SHP77 (cell line): ENCODE measurements at places on chromosomes 11 and 22.

DNA sequence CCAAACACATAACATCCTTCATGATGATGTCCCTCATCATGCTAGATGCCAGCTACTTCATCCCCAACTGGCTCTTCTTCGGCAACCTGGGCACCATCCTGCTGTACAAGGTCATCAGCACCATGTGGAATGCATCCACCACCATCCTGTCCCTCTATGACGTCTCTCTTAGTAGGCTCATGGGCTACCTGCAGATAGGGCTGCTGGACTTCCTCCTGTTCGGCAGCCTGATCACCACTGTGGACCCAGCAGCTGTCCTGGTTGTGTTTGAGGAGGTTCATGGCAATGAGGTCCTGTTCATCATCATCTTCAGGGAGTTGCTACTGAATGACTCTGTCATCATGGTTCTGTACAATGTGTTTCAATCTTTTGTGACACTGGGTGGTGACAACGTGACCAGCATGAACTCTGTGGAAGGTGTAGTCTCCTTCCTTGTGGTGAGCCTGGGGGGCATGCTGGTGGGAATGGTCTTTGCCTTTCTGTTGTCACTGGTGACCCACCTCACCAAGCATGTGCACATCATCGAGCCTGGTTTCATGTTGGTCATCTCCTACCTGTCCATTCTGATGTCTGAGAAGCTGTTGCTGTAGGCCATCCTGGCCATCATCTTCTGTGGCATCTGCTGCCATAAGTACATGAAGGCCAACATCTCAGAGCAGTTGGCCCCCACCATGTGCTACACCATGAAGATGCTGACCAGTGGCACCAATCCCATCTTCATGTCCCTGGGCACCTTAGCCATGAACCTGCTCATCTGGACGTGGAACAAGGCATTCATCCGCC lies 120.7 kb upstream of the SERPIND1 start:
- no peak for DNase-seq

- DNase-seq = no peak
Observed at GRCh38 chr22:23698673-23699235, 7.9 kb downstream of the RGL4 start.

DNA sequence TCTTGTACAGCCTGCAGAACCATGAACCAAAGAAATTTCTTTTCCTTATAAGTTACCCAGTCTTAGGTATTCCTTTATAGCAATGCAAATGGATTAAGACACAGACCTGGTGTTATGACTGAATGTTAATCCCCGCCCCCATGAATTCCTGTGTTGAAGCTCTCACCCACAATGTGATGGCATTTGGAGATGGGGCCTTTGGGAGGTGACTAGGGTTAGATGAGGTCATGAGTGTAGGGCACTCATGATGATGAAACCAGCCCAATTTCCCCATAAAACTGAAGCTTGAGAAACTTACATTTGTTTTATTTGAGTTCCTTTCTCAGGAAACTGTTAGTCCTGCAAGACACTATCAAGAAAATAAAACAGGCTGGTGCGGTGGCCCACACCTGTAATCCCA lies 115.8 kb upstream of the THY1 start:
- DNase-seq = no peak

DNA sequence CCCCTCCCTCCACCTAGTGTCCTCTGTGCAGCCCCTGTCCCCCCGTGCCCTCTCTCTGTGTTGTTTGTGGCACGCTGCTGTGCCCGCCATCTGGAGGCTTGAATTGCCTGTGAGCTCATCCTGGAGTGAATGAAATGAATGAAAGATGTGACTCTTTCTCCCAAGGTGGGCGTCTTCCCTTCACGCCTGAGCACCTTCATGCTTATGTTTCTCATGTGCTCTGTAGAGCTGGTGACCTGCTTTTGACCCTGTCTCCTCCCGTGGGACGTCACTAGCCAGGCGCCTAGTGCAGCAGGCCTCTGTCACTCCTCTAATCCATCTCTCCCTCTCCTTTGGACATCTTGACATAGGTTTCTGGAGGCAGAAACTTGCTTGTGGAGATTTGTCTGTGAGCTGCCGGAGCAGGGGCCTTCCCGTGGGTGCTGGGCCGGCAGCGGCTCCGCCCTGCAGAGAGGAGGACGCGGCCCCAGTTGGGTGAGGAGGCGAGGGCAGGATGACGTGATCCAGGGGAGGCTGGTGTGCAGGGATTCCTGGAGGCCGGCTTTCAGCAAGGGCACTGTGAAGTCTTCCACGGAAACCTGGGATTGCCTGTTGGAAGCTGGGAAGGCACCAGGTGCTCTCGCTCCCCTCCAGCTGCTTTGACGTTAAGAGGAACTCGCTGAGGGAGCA lies 40.6 kb downstream of the MUC6 start:
- no peak for DNase-seq

DNA sequence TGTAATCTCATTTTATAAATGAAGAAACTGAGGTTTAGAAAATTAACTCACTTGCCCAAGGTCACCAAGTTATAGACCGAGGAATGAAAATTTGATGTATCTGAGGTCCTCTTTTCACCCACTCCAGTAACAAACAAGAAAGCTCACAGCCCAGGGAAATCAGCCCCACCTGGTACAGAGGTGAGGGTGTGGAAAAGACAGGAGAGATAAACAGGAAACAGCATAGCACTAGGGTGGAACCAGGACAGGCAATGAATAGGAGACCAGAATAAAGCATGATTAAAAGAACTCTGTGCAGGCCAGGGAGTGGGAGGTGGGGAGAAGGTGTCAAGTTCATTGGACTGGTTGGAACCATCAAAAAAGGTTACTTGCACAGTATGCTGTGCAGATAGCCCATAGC lies 46.2 kb upstream of the SMCO4 start:
- DNase-seq = no peak

GRCh38 chr11:41999066-41999465 lies 539.6 kb upstream of the LRRC4C start:
- DNase-seq = no peak

DNA sequence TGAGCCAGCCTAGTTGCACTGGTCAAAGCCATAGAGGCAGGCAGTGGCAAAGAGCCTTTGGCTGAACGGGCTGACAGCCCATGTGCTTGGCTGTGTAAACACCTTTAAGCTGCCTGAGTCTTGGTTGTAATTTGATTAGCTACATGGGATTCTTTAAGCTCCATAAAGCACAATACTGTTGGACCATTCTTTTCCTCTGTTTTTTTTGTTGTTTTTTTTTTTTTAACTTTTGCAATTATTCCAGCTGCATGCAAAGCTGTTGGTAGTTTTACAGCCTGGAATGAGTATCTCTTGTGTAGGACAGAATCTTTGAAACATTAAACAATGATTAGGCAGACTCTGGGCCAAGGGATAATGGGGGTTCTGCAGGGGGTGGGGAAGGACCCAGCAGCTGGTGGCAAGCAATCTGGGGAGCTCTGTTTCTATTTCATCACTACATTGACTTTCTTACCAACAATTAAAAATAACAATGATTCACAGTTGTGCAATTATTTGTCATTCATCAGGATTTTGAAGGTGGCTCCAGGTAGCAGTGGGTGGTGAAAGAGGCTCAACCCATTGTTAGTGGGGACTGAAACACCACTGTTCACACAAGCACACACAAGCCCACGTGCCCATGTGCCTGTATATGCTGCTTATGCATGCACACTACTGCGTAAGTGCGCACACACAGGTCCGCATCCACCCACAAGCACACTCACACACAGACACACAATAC lies 69.5 kb upstream of the CSNK2A3 start:
- no peak for DNase-seq

DNA sequence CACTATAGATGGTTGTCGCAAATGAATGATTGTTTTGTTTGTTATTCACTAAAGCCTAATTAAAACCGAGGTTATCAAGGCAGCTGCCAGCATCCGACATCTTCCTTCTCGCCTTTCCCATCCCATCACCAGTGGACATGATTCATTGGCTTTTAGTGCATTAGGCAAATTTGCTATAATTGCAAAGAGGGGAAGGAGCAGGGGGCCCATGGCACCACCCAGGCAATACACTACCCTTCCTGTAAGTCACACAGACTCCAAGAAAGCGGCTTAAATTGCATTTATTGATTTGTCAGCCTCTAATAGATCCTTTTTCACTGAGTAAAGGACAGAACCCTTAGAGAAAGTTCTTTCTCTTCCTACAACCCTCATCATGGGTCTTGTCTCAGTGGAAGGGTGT lies 169.2 kb upstream of the NCAM1 start:
- no peak for DNase-seq

- no peak for DNase-seq
Observed at GRCh38 chr11:61912530-61912898, 4.9 kb downstream of the RAB3IL1 start.

DNA sequence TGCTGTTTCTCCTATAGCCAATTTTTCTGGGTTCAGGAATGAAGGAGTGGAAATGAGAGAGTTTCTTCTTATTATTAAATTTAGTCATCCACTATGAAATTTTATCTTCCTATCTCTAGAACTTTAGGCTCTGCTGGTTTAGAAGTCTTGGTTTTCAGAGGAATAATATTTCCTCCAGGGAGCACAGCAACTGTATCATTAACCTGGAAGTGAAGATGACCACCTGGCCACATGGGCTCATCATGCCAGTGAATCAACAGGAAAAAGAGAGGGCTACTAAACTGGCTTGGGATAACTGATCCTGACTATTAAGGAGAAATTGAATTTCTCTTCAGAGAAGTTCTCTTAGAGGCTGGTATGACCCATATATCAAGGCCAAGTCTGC lies 44.4 kb downstream of the ADM start:
- no peak for DNase-seq

GRCh38 chr11:117839380-117839881 lies 14.9 kb upstream of the FXYD2 start:
- DNase-seq = no peak

DNA sequence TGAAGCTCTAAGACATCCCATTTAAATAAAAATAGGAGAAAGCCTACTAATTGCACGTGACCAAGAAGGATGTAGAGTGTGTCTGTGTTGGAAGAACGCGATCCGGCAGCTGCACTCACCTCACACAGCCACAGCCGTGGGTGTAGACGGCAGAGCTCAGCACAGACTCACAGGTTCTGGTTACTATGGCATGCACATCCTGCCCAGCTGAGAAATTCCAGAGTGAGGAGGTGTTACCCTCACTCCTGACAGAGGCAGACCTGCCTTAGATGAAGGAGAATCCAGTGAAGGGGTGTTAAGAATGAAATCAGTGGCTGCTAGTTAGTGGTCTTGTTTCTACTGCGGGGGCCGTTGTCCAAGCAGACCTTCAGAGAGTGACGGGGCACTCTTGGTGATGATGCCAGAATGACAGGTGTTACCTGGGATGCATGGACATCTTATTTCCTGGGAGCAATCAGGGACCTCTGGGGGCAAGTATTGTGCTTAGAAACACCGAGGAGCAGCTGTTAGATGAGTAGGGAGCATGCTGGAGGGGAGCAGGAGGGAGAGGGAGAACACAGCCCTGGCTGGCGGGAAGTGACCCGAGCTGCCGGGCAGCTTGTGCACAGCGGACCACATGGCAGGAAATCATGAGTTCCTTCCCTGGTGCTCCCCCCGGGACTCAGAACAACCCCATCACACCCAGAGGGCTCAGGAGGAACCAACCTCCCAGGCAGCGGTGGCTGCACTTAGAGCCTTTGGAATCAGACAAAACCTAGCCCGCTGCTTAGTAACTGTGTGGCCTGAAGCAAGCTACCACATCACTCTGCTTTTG lies 12.3 kb downstream of the KCNJ5 start:
- no peak for DNase-seq

DNA sequence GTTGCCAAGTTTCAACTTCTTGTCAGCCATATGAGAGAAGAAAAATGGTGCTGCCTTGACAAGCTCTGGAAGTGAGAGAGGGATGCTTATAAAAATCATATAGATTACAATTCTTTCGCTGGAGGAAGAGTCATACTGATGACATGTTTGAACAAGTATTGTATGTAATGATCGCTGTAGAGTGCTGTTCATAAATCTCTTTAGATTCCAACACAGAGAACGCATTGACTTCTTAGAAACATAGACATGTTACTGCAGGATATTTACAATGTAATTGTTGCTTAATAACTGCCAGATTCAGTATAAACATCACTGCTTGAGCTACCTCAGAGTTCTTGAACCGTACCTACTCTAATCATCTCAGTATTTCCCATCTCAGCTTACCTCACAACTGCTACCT lies 571.6 kb downstream of the LUZP2 start:
- DNase-seq = no peak

DNA sequence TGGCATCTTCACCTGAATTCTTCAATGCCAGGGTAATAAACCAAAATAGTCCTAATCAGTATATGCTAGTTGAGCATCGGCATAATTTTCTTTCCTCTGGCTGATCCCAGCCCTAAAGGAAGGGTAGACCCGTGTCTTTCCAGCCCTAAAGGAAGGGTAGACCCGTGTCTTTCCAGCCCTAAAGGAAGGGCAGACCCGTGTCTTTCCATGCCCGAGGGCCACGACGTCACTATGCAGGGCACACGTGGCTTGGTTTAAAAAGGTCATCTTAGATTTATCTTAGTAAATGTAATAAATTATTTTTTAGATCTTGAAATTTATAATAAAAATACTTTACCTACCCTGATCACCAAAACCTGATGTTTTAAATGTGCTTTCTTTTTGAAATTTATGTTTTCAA lies 45.5 kb downstream of the BID start:
- DNase-seq = no peak

DNA sequence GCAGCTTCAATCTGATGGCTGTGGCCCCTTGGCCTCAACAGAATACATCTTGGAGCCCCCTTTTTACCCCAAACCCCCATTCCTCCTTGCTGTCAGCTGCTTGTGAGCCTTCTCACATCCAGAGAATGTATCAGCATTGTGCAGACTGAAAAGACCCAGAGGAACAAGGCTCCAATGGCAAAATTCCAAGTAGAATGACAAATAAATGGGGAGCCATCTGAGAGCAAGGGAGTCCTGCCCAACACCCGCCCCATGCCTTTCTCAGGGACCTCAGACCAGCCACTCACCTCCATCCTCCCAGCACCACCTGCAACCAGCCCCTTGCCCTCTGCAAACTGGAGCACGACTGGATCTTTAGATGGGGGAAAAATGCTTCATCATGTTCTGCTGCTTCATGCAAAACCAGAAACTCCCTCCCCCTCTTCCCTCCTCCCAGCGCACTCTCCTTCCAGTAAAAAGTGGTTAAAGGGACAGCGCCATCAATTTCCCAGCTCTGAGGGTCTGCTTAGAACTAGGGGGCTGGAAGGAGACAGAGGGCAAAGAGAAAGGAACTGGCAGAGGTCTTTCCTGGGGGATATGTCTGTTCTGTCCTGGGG lies 2.2 kb upstream of the NEFH start:
- peak; percentile 44 for DNase-seq

GRCh38 chr11:2742611-2743426 lies 43.0 kb upstream of the KCNQ1OT1 start:
- DNase-seq = no peak
